Effector CD4-positive, alpha-beta T cell (primary cell): ENCODE measurements at places on chromosomes 1 and 21.

GRCh38 chr1:219514728-219515127, 98.2 kb downstream of the ZC3H11B start:
- no peak for DNase-seq

DNA sequence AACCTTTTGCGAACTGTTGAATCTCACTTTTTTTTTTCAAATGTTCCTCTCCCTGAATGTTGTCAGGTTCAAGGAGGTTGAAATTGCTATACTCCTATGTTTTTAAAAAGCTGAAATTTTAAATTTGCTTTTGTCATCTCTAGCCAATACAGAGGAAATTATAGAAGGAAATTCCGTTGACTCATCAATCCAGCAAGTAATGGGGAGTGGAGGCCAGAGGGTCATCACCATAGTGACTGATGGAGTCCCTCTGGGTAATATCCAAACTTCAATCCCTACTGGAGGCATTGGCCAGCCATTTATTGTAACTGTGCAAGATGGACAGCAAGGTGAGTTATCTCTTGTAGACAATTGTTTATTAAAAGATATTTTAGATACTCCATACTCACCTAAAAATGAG, 36.3 kb downstream of the GABPB2 start:
- DNase-seq, result no peak

- DNase-seq, result no peak
These were observed 36.5 kb downstream of the PUM1 start for GRCh38 chr1:31029026-31029425.

GRCh38 chr1:112322018-112322417, 74.0 kb upstream of the CTTNBP2NL start:
- DNase-seq, result no peak

GRCh38 chr1:67347688-67348472, 40.2 kb downstream of the IL12RB2 start:
- no peak for DNase-seq
